Activated CD4-positive, alpha-beta memory T cell treated with anti-CD3 and anti-CD28 coated beads for 36 hours (primary cell): ENCODE measurements at places on chromosomes 13 and 19. TPM values are rescaled to one million over a fixed set of nuclear protein-coding genes. Genes with fewer than 3 reads are reported as not detected.

GRCh38 chr13:99287551-99287950 lies 19.6 kb downstream of the GPR183 start:
- no peak for DNase-seq

GRCh38 chr13:64997438-64997837 lies 2232.7 kb downstream of the PCDH9 start:
- DNase-seq = no peak

DNA sequence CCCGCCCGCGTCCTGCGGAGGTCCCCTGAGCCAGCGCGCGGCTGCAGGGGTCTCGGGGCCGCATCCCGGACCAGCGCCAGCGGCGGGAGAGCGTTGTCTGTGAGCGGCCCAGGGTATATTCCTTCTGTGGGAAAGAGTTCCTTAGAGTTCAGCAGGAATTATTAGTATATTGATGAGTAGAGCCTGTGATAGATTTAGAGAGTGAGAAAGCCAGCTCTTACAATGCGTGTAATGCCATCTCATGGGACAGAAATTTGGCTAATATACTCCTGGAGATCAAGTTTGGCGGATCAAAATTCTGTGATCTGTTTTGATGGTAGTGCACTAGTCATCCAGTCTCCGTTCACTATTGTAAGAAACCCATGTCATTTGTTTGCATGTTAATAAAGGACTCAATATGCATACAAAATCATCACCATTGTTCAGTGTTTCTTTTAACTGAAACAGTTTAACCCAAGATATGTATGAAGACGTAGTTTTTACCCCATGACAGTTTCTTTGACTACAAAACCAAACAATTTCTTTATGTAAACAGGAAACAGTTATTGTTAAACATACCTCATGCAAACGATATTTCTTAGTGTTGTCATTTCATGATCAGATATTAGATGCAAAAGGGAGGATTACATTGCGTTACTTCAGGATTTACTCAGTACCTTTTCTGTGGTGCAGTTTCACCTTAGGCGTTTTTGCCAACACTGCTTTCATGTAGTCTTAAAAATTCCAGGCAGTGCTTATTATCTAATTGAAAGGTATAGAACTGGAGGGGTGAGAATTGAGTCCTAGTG lies 9.9 kb downstream of the TNFRSF19 start:
- DNase-seq = no peak

Gene STOML3
- total RNA-seq = not detected

DNA sequence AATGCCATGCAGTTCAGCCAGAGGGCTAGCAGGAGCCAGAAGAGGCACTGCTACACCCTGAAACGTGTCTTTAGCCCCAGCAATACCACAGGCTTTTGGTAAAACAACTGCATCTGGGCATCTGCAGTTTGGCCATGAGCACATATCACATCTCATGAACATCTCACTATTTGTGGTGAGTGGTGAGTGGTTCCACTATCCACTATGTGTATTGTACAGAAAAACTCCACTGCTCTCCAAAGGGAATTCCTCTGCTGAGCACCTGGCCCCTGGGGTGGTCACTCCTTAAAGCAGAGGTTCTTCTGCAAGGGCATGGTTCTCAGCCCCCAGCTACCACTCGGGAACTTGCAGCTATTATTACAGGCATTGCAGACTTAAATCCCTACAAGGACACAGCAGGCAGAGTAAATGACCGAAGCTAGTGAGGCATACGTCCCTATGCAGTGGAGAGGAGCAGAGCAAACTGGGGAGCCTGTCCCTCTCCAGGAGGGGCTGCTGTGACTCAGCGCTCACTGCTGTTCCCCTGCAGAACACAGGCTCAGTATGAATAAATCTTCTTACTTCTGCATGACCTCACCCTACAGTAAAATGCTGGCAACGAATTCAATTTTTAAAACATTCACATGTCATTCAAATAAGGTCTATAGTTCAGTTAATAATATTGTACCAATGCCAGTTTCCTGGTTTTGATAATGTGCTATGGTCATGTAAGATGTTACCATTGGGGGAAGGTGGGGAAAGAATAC lies 332.4 kb upstream of the ZNF507 start:
- no peak for DNase-seq

GRCh38 chr19:5903056-5903623 lies 450 bp downstream of the NDUFA11 start:
- DNase-seq = peak; percentile 27

Gene CPB2
- not detected for total RNA-seq

Gene FAM216B
- not detected for total RNA-seq

GRCh38 chr13:80171096-80171495 lies 169.8 kb downstream of the SPRY2 start:
- DNase-seq = no peak

- DNase-seq = no peak
Observed at GRCh38 chr19:16903347-16903746, 14.5 kb downstream of the F2RL3 start.

Gene FBN3
- total RNA-seq = not detected

GRCh38 chr19:31283701-31284100 lies 65.5 kb downstream of the TSHZ3 start:
- DNase-seq = no peak

DNA sequence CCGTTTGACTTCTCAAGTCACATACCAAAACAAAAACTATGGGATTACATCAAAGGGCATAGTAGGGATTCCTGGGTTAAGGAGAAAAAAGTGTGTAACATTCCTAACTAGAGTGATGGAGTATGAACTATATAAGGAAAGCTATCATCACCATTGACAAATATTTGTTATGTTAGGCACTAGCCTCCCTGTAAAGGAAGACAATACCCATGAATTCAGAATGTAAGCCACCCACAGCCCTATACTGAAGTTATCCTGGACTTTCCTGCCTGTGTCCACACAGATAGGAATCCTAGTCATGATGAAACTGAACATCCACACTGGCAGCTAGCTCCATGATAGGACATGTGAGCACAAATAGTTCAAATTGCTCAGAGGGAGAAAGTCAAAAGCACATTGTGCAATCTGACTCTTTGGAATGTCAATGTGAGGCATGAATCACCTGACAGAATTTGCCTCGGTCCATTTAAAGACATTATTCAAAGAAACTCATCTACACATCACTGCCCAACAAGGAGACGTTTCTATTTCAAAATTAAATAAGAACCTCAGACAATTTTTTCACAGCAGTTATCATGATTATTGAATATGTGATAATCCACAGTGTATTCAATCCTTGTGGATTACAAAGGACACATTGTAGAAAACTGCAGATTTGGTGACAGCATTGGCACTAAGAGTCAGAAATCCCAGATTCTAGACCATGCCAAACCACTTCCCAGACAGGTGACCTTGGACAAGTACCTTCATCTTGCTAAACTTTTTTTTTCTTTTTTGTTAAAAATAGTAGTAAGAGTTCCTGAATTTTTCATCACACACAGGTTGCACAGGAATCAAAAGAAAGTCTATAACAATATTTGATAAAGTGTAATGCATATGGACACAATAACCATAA lies 529.3 kb downstream of the IRS2 start:
- no peak for DNase-seq

DNA sequence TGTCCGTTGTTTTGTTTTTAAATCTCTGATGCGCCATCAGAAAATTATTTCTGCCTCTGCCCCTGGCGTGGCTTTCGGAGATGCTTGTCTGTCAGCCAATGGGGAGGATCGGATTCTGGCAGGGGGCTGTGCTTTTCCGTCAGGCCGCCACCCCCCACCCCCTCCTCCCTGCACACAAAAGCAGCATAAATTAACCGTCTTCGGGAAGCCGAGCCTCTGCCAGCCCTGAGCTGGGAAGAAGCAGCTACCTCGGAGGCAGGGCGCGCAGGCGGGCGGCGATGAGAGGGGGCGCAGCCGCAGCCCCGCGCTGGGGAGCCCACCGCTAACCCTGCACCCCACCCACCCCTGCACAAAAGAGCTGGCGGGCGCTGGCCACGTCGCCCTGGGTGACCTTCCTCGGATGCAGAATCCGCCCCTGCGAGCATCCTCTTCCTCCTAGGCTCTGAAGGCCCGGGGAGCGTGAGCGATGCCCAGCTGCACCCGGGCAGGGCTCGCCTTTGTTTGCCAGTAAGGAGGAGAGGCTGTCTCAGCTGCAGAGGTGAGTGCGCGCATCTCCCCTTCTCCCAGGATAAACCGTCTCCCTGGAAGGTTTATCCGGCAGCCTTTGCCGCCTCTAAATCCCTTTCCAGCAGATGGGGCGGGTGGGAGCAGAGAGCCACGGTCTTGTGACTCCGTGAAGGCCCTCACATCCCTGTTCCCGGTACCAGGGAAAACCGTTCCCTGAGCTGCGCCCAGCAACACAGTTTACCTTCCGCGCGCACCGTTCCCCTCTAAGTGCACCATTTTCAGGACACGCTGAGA lies at the start of gene ATCAY:
Gene ATCAY (plus strand): TSS at position 215 of the 801 bp plus-strand sequence. CDS start 5,083 bp downstream, outside the sequence.
- DNase-seq = no peak
